ENCODE measurements at places on chromosomes 3 and 15.

DNA sequence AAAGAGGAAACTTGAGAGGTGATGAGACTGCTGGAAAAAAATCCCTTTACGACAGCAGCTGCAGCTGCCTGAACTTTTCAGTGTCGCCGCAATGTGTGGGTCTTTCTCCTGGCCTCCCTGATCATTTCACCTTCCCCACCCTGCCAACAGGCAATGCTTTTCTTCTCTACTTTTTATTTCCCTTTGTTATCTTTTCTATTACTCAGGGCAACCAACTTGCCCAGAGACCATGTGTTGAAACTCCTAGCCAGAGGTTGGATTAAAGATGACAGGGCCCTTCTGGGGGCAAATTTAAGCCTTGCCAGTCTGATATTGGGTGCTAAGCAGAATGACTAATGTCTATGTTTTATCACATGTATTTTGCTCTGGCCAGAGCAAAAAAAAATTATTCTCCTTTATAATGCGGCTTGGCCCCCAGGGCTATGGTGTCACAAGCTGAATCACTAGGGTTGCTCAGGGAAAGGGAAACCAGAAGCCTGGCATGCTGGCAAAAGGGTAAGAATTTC is 51.5 kb upstream of the CFAP20DC start:
- no peak for DNase-seq

GRCh38 chr3:187041362-187042307 is 97.7 kb downstream of the RPL39L start:
- no peak for DNase-seq

- no peak for DNase-seq
Observed at GRCh38 chr3:99529265-99529664, 109.1 kb upstream of the COL8A1 start.

DNA sequence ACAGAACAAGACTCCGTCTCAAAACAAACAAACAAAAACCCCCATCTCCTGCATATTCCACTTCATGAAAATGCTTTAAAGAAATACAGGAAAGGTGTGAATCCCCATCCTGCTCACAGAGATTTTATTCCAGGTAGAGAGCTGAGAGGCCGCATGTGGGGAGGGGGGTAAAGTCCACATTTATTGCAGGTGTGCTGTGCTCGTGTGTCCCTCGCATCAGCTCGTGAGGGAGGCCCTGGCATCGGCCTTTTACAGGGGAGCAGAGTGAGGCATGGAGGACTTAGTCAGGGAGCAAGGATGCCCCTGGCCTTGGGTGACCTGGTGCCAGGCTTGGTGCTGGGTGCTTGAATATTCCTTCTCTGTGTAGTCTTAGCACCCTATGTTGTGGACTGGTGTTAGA is 413.5 kb upstream of the C2CD4B start:
- DNase-seq = no peak
